Left ventricle myocardium superior (tissue), 1 donor: ENCODE measurements at places on chromosomes 3 and 15.

- DNase-seq, result no peak
Measured at GRCh38 chr3:126424039-126424717, 29.5 kb downstream of the CFAP100 start.

- DNase-seq, result peak; percentile 94
Measured at GRCh38 chr3:38579141-38579540, 70.3 kb downstream of the SCN5A start.

DNA sequence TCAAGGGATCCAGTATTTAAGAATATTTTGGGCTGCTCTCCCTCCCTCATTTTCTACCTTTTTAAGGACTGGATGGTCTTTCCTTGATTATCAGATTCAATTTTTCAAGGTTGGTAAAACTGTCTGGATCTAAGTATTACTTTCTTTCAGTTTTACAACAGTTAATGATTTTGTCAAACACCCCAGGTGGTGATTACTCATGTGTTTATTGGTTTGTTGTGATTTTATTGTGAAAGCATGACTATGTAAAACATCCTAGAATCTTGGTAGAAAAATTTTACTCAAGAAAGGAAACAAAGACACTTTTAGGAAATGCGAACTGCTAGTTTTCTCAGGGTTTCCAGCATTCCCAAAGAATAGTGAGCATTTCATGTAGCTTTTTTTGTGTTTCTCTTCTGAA is 7.3 kb downstream of the GTF2E1 start:
- no peak for DNase-seq

DNA sequence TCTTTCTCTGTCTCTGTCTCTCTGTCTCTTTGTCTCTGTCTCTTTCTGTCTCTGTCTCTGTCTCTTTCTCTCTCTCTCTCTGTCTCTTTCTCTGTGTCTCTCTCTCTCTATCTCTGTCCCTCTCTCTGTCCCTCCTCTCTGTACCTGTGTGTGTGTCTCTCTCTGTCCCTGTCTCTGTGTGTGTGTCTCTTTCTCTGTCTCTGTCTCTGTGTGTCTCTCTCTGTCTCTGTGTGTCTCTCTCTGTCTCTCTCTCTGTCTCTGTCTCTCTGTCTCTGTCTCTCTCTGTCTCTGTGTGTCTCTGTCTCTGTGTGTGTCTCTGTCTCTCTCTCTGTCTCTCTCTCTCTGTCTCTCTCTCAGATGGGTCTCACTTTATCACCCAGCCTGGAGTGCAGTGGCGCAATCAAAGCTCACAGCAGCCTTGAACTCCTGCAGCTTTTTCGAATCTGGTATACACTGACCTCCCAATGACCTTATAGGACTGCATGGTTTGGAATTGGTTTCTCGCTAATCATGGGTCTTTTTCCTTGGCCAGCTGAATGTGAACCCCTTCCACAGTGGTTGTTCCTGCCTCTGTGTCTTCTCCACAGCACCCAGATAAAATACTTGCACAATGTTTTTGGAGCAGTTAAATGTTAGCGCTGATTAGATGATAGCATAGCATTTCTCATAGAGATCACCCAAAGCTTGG is 102.6 kb upstream of the KLHL25 start:
- DNase-seq, result no peak

- no peak for DNase-seq
Measured at GRCh38 chr3:125351152-125351551, 24.0 kb downstream of the ZNF148 start.

- DNase-seq, result peak; percentile 97
Measured at GRCh38 chr3:129428376-129429079, at the start of gene EFCAB12. Gene EFCAB12, minus strand, starts transcription at chr3:129428636. Its CDS starts 148 bp downstream, at chr3:129428488.

DNA sequence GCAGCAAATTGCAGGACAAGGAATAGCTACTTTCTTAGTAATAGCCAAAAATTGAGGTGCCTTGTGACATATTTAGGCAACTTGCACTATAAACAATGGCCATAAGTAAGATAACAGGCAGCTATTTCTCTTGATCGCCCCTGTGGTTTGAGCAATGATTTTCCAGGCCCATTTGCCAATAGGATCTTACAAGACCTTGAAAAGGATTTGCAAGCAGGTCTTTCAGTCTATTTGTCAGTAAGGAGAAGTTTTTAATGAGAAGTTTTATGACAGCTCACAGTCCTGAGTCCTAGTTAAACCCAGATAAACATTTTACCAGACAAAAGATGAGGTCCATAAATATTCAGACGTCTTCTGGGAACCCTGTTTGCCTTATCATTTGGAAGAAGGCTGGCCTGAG is 645.5 kb downstream of the RBMS3 start:
- no peak for DNase-seq

- no peak for DNase-seq
Measured at GRCh38 chr3:102727340-102727739, 292.5 kb downstream of the ZPLD1 start.

DNA sequence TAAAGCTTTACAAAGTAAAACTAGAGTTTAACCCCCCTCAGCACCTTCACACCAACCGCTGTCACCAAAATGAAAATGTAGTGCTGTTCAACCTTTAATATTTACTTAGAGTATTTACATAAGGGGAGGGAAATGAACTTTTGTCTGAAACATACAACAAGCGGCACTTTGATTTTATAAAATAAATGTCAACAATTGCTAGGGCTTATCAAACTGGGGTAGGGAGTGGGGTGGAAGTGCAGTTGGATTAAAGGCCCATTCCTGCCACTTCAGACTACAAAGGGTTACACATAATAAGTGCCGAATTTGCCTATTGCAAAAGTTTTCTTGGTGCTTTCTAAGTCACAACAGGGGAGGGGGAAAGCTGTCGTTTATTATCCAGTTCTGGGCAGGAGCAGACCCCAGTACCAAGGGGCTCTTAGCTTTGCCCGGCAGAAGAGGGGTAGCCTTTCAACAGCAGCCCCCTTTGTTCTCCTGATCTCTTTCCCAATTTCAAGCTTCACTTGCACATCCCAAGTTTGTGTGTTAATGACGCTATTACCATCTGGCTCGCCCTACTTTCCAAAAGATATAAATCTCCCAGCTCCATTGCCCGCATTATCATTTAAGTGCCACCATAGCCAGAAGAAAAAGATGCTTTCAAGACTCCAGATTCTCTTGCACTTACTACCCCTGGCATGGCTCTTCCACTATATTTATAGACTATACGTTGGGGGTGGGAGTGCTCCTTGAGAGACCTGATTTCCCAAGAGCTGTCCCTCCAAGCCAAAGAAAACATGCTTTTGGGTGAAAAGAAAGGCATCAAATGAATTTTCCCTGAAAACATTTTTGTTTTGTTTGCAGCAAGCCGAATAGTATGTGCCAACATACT is 17.0 kb downstream of the SOX2 start:
- no peak for DNase-seq

- no peak for DNase-seq
Measured at GRCh38 chr3:72204452-72204851, 419.5 kb upstream of the PROK2 start.

- no peak for DNase-seq
Measured at GRCh38 chr3:42226470-42227425, 39.2 kb downstream of the CCK start.

DNA sequence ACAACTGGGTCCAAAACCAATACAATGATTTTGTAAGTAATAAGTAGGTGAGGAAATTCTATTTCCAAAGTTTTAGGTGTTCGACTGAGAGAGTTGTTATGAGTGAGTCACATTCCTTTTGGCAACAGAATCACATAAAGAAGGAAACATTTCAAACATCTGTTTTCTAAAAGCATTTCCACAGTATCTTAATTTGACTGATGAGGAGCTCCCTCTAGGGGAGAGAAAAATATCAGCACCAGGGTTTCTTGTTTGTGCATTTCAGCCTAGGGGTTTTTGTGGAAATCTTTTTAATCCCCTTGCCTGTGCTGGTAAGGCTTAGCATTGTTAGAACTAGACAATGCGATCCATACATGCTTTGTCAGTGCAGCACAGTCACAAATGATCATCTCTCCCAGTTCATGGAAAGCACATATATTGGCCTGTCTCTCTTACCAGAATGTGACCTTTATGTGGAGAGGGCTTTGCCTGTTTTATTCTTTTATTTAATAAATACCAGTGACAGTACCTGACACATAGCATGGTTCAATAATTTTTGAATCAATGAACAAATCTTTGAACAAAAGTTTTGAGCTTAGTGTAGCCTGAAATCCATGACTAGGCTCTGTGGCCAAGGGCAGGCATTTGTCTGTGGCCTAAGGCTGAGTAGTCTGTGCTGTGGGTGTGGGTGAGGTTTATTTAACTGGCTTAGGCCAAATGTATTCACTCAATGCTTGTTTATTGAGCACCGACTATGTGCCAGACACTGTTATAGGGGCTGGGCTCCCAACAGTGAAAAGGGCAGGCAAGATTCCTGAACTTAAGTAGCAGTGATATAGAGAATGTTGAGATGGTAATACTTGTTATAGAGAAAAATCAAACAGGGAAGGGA is 21.1 kb upstream of the IQCF6 start:
- no peak for DNase-seq

DNA sequence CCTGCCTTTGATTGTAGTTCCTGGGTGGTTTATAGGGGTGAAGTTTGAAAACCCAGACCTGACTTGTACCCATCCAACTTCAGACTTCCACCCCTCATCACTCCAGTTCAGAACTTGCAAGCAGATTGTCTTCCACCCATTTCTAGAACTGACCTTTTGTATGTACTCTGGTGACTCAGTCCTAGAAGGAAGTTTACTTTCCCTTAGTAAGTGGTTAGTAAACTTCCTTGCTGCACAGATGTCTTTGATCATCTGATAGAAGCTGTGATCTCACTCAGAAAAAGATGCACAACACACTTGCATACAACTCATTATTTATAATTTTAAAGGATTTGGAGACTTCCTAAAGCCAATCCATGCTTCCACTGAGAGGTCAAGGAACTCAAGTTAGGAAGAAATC is 368.0 kb downstream of the MFSD1 start:
- DNase-seq, result no peak

DNA sequence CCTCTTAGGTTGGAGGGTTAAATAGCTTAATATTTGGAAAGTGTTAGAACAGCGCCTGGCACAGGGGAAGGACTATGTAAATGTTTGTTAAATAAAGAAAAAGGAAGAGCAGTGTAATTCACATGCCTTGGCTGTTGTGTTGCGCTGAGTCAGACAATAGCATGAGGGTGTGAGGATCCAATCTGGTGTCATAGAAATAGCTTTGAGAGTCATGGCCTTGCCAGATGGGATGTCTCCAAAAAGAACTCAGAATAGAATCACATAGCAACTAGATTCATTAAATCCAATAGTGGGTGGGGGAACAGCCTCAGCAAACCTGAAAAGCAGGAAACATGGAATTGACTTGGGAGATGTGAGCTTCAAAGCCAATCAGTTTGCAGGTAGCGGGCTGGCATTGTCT is 3.9 kb upstream of the RBSN start:
- DNase-seq, result no peak

- DNase-seq, result peak; percentile 67
Measured at GRCh38 chr3:183584246-183584913, 28.9 kb upstream of the KLHL6 start.

DNA sequence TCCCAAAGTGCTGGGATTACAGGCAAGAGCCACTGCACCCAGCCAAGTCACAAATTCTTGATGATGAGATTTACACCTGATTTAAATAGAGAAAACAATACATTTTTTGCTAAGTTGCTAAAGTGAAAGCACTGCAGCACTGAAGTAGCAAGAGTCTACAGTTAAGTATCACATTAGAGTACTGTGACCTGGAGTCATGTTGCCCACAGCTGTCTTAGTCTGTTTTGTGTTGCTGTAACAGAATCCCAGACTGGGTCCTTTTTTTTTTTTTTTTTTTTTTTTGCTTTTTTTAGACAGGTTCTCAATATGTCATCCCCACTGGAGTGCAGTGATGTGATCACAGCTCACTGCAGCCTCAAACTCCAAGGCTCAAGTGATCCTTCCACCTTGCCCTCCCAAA is 23.2 kb upstream of the GNB4 start:
- DNase-seq, result no peak

GRCh38 chr3:174540116-174540908 is 318.8 kb upstream of the NAALADL2 start:
- DNase-seq, result no peak

GRCh38 chr3:12893247-12893646 is 51.9 kb upstream of the RPL32 start:
- no peak for DNase-seq

DNA sequence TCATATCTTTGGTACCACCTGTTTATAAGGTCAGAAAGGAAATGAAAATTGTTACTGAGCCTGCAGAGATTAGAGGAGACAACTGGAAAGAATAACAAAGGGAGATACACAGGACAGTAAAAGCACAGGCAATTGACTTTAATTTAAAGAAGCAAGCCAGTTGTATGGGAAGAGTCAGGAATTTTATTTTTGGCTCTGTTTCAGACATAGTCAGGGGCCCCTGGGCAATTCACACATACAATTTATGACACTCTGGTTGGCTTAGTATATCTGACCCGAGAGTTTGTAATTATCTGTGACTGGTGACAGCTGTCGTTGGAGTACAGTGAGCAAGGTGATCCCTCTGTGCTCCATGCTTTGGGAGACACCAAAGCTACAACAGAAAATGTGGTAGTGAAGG is 591.9 kb upstream of the NECTIN3 start:
- no peak for DNase-seq

DNA sequence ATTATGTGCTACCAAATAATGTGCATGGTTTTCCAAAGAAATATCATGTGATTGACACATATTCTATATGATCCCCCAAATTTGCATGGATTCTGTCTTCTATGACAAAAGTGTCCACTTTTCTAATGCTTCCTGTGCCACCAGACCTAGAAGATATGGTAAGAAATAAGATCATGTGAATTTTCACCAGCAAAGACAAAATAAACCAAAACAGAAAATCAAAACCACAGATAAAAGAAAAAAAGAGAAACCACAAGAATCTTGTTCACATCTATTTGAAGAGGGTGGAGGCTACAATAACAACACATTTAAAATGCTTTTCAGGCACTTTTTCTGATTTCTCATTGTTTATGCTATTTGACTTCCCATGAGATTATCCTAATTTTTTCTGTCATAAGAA is 303.4 kb downstream of the DIPK2A start:
- DNase-seq, result no peak

DNA sequence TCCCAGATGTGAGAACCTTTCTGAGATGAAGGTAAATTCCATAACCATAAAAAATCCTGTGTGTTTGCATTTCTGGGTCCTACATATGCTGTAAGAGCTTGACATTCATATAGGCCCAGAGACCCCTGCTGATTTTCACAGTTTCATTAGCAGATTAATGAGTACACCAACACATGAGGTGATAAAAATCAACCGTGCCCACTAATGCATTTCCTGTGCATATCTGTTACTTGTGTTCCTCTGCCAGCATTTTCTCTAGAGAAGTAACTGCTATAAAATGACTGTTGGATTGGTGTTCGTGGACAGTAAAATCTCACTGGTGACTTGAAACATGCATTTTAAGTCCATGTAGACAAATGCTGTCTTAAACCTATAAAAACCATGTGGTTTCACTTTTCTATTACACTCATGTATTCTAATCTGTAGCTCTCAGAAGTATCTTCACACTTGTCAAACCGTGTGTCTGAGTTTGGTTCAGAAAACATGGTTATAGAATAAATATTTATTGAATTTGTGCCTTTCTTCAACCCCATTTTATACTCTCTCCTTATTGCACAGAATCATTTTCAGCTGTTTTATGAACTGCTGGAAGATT is 14.6 kb downstream of the MAP2K5 start:
- no peak for DNase-seq

DNA sequence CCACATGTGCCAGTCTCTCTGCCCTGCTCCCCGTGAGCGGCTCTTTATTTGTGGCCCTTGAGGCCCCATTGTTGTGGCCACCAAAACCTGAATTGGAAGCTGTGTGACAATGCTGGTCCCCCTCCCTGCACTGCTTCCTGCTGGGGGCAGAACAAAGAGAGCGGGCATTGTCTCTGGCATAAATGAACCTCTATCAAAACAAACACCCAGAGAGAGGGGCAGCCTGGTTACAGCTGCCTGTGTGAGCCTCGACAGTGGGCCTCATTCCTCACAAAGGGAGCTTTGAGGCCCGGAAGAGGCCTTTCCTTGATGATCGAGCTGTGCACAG is 152.9 kb downstream of the IGF1R start:
- no peak for DNase-seq
